ENCODE measurements at places on chromosomes 6 and 20.
A peak's percentile ranks its signal among the peaks of the same experiment; 100 is the strongest.

DNA sequence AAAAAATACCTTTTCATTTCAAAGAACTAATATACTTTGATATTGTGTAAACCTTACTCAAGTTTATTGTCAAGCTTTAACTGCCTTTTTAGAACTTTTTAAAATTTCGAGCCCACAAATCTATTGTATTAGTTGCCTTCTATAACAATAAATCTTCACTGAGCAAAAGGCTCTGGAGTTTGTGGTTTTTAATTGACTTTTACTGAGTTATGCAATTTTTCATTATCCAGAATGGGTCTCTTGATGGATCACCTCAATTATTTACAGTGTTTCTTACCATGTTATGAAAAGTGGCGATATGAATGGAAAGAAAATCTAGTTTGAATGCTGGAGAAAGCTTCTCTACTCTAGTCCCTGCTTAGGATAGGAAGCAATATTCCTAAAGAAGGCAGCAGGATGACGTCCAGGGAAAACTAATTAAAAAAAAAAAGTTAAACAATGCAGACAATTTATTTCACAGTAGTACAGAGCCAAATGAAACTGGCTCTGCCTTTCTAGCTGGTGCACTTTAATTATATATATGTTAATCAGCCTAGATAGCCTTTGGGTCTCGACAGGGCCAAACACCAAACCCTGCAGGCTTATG, 5.0 kb downstream of the ID4 start:
- DNase-seq, result no peak

DNA sequence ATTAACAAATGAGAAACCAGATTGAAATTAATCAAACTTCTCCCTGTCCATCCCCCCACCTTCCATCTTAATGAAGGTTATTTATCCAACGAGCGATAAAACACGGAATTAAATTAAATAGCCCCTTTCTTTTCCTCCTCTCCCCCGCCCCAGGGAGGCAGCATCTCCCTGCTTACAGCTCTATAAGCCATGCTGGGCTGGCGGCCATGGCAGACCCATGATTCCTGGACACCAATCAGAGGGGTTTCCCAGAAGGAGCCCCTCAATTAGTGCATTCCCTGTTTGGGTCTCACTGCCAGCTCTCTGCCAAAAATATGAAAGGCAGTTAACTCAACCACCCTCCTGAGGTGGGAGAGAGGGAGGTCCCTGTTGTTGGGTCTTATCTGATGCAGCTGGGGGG, 33.8 kb downstream of the GRM4 start:
- DNase-seq, result no peak

- no peak for DNase-seq
Measured at GRCh38 chr20:42740226-42740870, 449.4 kb downstream of the PTPRT start.

DNA sequence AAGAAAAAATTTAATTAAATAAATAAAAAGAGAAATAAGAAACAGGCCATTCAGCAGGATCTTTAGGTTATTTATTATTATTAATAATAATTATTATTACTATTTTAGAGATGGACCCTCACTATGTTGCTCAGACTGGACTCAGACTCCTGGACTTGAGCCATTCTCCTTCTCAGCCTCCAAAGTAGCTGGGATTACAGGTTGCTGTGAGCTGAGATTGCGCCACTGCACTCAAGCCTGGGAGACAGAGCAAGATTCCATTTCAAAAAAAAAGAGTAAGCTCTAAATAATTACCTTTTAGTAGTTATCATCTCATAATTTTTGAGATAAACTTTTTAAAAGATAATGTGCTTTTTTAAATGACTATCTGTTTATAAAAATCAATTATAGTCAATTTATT, 1102.8 kb upstream of the GJE1 start:
- no peak for DNase-seq

GRCh38 chr6:16546861-16547260, 214.4 kb downstream of the ATXN1 start:
- DNase-seq, result no peak

DNA sequence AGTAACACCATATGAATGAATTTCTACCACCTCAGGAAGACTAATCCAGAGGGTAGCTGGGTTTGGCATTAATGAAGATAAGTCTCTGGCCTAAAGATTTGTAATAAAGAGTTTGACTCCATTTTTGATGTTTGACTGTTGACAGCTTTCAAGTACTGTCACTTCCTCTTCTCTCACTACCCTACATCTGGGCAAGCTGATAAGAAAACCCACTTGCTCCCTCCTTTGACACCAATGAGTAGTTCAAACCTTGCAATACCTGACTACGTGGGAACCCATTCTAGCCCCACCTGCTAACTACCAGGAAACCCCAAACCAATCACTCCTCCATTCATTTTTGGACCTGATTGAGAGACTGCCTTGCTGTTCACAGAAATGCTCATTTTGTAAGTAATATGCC, 621.5 kb downstream of the TENT5A start:
- no peak for DNase-seq

DNA sequence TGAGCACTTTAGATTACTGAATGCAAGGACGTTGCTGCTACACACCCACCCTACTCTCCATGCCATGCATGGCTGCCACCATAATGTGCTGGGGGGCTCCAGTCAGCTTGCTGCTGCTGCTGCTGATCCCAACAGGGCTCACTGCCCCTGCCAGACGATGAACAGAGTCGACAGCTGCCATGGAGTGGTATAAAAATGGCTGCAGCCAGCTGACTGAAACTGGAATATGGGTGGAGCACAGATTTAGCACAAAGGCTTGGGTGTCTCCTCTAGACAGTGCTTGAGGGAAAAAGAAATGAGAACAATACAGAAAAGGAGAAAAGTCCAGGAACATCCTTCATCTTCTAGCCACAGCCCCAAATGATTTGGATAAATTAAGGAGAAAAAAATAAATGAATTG, 150.7 kb downstream of the PDSS2 start:
- DNase-seq, result no peak

DNA sequence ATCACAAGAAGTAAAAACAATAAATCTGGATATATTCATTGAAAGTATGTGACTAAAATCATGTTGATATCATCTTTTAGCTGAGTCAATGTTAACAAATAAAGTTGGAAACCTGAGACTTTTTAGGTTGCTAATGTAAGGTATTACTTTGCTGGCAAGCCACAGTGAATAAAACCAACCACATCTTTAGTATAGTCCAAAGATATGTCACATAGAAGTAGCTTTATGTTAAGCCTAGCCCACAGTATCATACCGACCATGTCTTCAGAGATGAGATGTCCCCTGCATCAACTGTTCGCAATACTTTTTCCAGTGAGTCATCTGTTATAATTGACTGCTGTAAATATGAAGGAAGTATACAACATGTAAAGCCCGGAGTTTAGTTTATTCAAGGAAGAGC, 107.6 kb upstream of the MCHR2 start:
- DNase-seq, result no peak

- DNase-seq, result peak; percentile 84
Measured at GRCh38 chr6:36364669-36365479, 22.6 kb downstream of the ETV7 start.

- DNase-seq, result peak; percentile 87
Measured at GRCh38 chr6:37566111-37566949, 66.6 kb upstream of the CCDC167 start.

DNA sequence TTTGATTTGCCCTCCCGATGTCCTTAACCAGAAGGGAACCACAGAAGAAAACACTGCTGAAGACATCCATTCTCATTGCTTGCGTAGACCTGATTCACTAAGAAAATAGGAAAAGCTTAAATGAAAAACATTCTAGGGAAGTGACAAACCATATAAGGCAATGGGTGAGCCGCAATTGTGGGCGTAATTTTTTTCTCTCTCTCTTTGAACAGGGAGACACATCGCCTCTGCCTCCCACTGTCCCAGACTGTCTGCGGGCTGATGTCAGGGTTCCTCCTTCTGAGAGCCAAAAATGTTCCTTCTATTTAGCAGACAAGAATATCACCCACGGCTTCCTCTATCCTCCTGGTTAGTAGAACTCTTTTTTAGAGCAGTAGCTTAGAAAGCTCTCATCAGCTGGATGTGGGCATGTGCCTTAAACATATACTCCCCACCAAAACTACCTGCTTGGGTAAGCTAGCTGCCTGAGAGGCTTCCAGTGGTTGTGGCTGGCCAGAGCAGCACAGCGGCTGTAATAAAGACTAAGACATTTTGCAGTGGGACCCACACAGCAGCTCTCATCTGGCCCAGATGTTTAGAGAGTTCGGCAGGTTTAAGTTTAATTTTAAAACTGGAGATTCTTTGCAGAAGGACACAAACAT, 22.7 kb upstream of the CTAGE9 start:
- no peak for DNase-seq

DNA sequence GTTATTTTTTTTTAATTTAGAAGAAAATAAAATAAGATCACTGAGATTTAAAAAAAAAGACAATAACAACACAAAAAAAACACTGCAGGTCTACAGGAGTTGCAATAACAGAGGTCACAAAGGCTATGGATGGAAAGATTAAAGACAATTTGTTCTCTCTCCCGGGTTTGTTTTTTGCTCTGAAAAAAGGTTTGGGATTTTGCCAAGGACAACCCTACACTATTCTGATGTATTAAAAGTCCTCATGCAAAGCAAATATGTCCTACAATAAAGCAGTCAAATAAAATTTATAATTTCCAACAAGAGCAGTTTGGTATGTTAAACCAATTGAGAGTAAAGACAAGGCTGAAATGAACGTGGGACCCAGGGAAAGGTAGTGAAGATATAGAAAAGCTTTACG, 55.6 kb downstream of the PTPRK start:
- no peak for DNase-seq

DNA sequence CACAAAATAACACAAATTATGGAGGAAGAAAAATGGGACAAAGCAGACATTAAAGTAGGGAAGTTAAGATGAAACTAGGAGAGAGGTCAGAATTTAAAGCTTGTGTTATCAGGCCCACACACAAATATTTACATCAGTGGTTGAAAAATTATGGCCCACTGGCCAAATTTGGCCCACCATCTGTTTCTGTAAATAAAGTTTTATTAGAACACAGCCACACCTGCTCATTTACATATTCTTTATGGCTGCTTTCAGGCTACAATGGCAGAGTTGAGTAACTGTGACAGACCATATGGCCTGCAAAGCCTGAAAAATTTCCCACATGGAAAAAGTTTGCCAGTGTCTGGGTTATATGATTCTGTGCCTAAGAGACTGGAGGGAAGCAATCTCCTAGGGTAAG, 49.0 kb downstream of the SLC22A23 start:
- no peak for DNase-seq

GRCh38 chr6:45830441-45831139, 185.1 kb downstream of the CLIC5 start:
- peak; percentile 62 for DNase-seq

GRCh38 chr20:8330785-8331695, 199.0 kb downstream of the PLCB1 start:
- no peak for DNase-seq

GRCh38 chr6:149153100-149153499, 164.4 kb upstream of the TAB2 start:
- DNase-seq, result no peak

- no peak for DNase-seq
Measured at GRCh38 chr6:101705866-101706265, 312.4 kb downstream of the GRIK2 start.

GRCh38 chr6:46263707-46264086, 92.9 kb upstream of the ENPP5 start:
- no peak for DNase-seq

DNA sequence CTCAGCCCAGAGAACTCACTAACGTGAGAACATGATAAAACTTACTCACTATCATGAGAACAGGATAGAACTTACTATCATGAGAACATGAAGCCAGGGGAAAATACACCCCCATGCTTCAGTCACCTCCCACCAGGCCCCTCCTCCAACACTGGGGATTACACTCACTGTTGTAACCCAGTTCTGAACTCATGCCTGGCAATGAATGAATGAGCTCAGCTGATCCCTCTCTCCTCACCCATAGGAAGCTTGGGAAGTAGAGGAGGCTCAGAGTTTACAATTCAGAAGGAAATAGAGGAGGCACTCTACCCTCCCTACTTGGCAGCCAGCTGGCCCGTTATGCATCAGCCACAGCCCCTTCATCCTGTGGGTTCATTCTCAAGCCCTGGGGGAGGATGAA, 102.5 kb downstream of the EYA2 start:
- no peak for DNase-seq

GRCh38 chr6:6225885-6226529, 94.5 kb downstream of the F13A1 start:
- DNase-seq, result no peak

- DNase-seq, result no peak
Measured at GRCh38 chr20:52268184-52268749, 76.7 kb upstream of the ZFP64 start.

- no peak for DNase-seq
Measured at GRCh38 chr6:133499662-133500061, 258.5 kb downstream of the EYA4 start.

DNA sequence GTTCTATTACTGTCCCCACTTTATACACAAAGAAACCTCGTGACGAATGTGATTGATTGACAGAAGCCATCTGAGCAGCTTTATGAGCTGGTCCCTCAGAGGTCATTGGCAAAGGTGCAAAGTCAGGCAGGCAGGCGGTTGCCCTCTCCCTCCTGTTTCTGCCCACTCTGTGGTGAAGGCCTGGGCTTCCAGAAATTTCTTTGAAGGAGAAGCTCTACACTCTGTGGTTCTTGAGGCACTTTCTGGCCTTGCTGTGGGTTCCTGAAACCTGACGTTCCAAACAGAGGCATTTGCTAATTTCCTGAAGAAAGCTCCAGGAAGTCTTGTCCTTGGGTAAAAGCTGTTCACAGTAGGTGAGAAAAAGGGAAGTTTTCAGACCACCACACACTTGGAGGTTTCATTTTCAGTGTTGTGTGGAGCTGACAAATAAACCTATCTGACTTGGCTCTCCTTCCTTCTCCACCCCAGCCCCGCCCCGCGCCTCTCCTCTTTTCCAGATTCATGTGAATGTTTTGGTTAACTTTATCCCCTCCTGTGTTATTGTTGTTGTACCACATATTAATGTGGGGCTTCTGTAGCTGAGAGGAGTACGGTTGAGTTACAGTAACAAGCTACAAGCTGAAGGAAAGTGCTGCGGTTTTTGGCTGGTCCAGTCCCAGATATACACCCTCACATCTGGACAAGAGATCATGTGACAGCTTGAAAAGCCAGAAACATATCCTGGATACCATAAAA, 274.1 kb downstream of the CLIC5 start:
- peak; percentile 24 for DNase-seq

DNA sequence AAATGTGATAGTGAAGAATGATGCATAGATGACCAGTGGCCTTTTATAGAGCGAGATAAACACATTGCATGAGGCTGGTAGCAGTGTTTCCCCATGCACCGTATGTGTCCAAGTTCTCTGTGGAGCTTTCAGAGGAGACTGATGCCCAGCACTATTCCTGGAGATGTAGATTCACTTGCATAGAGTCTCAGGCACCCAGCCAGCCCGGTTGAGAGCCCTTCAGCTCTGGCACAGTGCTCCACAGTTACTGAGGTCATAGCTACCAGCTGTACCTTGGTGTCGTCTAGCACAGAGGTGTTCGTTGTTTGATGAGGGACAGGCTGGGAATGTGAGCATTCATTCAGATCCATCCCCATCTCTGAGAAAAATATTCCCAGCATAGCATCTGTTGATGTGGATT, 328.9 kb downstream of the FARS2 start:
- no peak for DNase-seq
